ENCODE measurements at places on chromosomes 2 and 18.

- DNase-seq, result no peak
Measured at GRCh38 chr2:36769106-36769505, 72.6 kb downstream of the VIT start.

- no peak for DNase-seq
Measured at GRCh38 chr2:25991965-25992364, 9.7 kb upstream of the KIF3C start.

- no peak for DNase-seq
Measured at GRCh38 chr2:15222856-15223255, 338.3 kb downstream of the NBAS start.

GRCh38 chr2:52904355-52904891 is 863.2 kb upstream of the CHAC2 start:
- DNase-seq, result no peak

DNA sequence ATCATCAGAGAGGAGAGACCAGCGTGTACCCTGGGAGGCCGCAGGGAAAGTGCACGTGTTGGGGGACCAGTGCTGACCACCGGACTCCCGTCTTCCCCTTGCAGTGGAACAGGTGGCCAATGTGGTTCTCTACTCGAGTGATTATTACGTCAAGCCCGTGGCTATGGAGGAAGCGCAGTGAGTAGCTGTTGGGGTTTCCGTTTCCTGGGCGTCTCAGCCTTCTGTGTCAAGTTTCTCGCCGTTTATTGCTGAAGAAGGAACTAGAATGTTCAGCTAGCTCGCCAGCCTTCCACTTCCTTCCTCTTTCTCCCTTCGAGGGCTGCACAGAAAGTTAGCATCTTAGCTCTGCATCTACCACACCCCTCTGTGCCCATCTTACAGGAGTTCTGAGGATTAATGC is 22.8 kb upstream of the DGKD start:
- no peak for DNase-seq

DNA sequence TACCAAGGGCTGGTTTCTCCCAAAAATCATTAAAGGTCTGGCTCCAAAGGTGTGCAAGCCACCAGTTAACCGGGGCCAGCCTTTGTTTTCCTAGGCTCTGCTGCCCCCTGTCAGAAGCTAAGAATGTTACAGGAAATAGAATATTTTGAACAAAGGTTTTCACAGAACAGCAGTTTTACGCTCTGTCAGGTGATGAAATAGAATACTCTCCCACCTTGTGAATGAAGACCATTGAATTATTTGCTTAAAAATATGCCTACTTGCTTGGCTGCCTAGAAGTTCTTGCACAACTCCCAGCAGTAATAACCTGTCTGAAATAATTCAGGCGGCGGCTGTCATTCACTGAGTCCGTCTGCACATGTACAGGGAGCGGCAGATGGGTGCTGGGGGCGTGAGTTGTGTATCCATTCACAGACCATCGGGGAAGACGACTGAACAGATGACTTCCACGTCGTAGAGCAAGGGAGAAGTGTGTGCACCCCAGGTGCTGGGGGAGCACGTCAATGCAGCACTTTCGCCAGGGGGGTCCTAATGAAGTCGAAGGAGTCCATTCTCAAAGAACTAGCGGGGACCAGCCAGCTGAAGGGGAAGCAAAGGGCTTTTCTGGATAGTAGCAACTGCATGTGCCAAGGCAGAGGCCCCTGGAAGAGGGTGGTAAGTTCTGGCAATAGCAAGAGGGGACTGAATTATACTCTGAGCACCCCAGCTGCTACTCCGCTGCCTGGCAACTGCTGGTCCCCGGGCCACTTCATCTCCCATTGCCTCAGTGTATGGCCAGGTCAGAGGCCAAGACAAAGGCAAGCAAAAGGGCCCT is 56.1 kb downstream of the SF3B1 start:
- DNase-seq, result peak; percentile 62

- no peak for DNase-seq
Measured at GRCh38 chr2:19890104-19890503, 11.7 kb downstream of the TTC32 start.

GRCh38 chr2:45993476-45993991 is 303.7 kb upstream of the EPAS1 start:
- peak; percentile 75 for DNase-seq

DNA sequence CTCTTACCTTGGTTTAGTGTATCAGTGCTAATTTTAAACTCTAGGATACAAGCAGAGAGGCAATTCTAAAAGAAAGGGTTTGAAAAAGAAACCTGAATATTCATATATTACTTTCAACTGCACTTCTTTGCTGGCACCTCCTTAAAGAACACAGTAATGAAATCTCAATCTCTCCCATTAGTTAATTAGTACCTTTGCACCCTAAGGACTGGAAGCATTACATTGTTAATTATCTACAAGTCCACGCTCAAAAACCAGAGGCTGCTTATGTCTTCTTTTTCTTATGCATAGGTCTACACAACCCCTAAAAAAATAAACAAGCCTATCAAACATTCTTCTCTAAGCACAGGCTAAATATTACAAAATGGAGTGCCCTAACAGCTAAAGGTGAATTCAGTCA is 20.2 kb downstream of the EPHA4 start:
- no peak for DNase-seq

DNA sequence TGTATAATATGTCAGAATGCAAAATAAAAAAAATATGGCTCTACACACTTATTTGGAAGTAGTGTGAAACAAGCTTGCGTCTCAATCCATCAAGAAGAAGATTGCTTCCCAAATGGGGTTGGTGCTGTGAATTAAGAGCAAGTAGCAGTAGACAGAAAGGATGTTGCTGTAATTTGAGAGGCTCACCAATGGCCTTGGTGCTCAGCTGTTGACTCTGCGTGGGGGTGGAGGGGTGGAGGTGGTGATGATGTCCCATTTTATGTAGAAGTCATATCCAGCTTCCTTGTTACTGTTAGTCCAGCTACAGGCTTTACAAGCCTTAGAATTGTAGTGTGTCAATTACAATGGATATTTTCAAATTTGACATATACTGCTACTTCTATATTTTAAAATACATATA is 223.4 kb upstream of the RND3 start:
- DNase-seq, result no peak

- no peak for DNase-seq
Measured at GRCh38 chr2:83055376-83056010, 1403.6 kb downstream of the SUCLG1 start.

- no peak for DNase-seq
Measured at GRCh38 chr2:160355080-160355479, 138.5 kb downstream of the RBMS1 start.
